Astrocyte of the cerebellum (primary cell): ENCODE measurements at places on chromosomes 6 and 20.

GRCh38 chr6:168686029-168686738 lies 245.2 kb downstream of the SMOC2 start:
- no peak for DNase-seq

- no peak for DNase-seq
Observed at GRCh38 chr6:126285871-126286365, 54.0 kb upstream of the CENPW start.

DNA sequence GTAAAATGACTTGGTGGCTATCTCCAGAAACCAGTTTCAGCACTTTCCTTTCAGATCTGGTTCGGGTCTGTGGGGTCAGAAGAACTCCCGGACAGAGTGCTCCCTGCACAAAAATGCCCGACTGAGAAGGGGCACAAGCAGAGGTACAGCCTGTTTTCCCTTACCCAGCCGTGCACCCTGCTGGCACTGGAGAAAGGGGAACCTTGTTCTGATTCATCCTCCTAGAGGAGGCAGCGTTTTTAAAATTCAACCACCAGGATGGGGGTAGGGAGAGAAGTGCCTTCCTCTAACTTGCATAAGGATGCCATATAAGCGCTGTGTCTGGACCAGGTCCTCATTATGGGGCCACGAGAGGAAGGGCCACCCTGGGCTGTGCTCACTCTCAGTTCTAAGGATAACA lies 17.6 kb downstream of the RIMS4 start:
- DNase-seq, result no peak

GRCh38 chr20:31712564-31713311 lies 9.9 kb downstream of the BCL2L1 start:
- DNase-seq, result peak; percentile 93

- DNase-seq, result no peak
Observed at GRCh38 chr6:125700581-125701353, 48.7 kb upstream of the HEY2 start.

DNA sequence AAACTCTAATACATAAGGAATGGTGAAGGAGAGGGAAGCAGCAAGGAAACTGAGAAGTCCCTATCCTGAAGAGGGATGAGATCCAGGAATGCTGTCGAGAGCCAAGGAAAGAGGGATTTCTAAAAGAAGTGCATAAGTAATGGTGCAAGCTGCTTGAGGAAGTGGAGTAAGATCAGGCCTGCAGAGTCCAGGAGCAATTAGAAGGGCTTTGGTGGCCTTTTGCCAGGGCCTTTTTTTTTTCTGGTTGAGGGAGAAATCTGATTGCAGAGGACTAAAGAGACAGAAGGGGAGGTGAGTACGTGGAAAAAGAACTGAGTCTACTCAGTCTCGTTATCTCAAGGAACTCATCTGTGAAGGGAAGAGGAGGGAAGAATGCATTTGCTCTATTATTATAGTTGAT lies 396.2 kb downstream of the UTRN start:
- no peak for DNase-seq

GRCh38 chr6:98203170-98203806 lies 631.1 kb upstream of the POU3F2 start:
- peak; percentile 24 for DNase-seq
